Kidney epithelial cell (primary cell): ENCODE measurements at places on chromosomes 11 and 22.

DNA sequence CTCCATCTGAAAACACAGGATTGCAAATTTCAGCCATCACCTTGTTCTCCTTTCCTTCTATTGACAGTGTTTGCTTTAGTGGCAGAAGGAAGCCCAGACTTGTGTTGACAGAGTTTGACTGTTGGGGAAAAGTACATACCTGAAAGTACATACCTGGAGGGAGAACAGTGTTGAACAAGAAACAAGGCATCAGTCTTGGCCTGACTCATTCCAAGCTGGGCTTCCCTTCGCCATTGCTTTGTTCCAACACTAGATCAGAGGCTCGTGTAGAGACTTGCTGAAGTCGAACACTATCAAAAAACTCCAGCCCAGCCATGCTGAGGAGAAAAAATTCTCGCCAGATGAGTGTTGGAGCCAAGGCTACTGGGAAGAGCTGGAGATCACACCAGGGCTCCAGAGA, 133.4 kb downstream of the BBOX1 start:
- DNase-seq, result no peak

GRCh38 chr11:92272651-92273050, 48.0 kb downstream of the FAT3 start:
- no peak for DNase-seq

- no peak for DNase-seq
Observed at GRCh38 chr11:83401506-83402225, 115.5 kb upstream of the CCDC90B start.

GRCh38 chr11:118171269-118172062, 5.0 kb downstream of the SCN2B start:
- DNase-seq, result no peak

GRCh38 chr22:49083607-49084006, 744.1 kb downstream of the BRD1 start:
- DNase-seq, result no peak

DNA sequence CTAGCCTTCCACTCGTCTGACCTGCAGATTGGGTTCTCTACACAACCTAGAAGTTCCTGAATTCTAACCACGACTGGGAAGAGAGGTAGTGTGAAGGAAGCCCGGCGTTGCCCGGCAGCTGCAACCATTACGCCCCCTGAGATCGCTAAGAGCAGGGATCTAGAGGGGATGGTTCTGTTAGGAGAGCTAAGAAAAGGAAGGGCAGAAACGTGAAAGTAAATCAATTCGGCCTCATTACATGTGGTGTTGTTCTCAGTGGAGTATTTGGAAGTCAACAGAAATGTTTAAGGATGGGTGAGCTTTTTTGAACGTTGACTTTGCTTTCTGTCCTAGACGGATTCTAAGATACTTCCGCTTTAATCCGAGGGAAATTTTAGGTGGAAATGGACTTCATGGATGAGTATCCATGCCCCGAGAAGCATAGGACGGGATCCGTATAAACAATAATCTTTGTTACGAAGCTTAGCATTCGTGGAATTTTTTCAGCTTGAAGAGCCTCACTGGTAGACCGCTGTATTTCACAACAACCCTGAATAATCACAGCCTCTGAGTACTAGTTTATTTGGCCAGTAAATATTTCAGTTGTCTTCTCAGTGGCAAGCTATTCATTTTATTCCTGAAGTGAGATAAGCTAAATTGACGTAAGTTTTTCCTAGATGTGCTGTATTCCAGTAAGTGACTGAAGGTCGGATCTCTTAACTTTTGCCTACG, 629 bp downstream of the ATP5MG start:
- DNase-seq, result no peak

GRCh38 chr11:134519788-134520187, 107.7 kb upstream of the B3GAT1 start:
- no peak for DNase-seq

DNA sequence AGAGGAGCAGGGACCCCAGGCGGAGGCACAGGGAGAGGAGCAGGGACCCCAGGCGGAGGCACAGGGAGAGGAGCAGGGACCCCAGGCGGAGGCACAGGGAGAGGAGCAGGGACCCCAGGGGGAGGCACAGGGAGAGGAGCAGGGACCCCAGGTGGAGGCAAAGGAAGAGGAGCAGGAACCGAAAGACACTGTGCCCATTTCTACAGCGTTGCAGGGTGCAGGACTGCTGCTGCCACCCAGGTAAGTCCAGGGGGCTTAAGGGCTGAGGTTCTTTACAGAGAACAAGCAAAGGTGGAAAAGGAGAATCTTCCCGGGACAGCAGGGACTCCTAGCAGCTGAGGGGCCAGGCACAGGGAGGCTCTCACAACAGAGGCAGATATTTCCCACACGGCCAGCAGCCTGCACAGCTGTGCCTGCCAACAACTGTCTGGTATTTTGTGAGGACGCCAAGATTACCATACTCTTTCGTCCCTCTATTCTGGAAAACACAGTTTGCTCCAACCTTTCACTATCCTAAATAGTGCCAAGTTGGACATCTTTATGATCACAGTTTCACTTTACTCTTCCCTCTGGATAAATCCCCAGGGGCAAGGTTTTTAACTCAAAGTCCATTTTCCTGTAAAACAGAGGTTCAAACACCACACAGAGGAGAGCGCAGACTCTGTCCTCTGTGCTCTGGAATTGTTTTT, 39.4 kb downstream of the SHANK2 start:
- DNase-seq, result no peak

DNA sequence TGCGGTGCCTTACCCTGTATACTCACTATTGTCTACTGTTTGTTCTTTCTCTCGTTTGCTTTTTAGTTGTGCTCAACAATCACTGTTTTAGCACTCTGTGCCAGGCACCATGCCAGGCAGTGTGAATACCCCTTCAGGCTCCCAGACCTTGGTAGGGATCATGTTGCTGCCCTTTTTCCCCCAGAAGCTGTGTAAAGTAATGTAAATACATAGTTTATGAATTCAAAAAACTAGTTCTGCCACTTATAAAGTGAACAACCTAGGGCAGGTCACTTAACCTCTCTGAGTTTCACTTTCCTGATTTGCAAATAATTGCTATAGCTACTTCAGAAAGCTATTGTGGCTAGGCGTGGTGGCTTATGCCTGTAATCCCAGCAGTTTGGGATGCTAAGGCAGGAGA, 81.0 kb upstream of the CTSC start:
- DNase-seq, result no peak

GRCh38 chr11:15816260-15816871, 540.0 kb downstream of the SOX6 start:
- no peak for DNase-seq

GRCh38 chr11:5507933-5508305, 1.8 kb downstream of the UBQLN3 start:
- DNase-seq, result no peak

DNA sequence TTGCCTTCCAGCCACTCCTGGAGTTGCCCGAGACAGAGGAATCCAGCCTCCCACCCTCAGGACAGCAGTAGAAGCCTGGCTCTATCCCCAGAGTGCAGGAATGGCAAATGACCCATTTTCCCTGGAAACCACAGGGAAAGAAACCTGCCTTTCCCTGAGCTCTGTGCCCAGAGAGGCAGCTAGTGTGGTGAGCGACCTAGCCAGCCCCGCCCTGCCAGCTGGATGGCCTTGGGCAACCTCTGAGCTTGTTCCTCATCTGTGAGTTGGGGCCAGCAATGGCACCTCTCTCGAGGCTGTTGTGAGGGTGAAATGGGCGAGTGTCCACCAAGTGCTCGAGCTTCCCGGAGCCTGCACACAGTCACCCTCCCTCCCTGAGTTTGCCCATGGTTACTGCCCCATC, 3.7 kb downstream of the OMP start:
- DNase-seq, result no peak

- DNase-seq, result no peak
Observed at GRCh38 chr22:46491946-46492345, 45.5 kb downstream of the CELSR1 start.

DNA sequence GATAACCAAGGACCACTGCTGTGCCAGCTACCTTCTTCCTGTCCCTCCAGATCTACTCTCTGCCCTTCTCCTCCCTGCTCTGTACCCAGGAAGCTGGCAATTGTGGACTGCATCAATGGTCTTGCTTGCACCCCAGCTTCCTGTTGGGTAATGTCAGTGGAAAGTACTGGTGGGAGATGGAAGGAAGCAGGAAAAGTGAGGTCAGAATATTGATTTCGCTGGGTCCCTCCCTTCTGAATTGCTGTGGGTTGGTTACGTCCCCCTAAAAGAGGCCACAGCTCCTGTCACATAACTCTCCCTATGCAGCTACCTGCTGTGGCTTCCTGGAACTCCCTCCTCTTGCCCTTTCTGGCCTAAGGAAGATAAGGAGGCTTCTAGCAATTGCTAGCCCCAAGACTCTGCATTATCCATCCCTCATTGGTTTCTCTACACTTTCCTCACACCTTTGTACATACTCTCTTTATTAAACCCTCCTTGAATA, 81.2 kb downstream of the RASSF10 start:
- DNase-seq, result no peak

DNA sequence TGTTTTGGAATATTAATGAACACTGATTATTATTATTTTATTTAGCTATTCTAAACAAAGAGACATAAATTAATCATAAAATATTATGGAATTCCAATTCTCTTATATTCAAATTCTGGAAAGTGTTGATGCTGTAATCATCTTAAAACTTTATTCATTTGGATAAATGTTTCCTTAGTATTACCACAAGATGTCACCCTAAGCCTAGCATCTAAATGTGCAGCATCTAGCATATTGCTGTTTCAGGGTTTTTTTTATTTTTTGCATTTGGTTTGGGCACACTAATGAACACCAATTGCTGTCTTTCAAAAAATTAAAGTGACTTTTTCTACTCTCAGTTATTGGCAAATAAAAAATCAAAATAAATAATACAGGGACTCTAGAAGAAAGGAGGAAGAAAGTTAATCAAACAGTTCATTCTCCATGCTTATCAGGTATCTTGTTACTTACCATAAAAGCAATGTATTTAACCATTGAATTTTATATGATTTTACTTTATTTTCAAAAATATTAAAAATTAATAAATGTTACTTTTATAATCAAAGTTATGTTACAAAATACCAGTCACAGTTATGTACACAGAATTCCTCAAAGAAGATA, 31.8 kb downstream of the DLG2 start:
- no peak for DNase-seq

- DNase-seq, result no peak
Observed at GRCh38 chr22:24696551-24697001, 77.9 kb downstream of the PIWIL3 start.

- DNase-seq, result no peak
Observed at GRCh38 chr11:125935618-125936199, 10.1 kb upstream of the VSIG10L2 start.

GRCh38 chr11:95081412-95081811, 8.2 kb upstream of the ENDOD1 start:
- no peak for DNase-seq

GRCh38 chr22:27283240-27283639, 518.3 kb downstream of the MN1 start:
- no peak for DNase-seq

DNA sequence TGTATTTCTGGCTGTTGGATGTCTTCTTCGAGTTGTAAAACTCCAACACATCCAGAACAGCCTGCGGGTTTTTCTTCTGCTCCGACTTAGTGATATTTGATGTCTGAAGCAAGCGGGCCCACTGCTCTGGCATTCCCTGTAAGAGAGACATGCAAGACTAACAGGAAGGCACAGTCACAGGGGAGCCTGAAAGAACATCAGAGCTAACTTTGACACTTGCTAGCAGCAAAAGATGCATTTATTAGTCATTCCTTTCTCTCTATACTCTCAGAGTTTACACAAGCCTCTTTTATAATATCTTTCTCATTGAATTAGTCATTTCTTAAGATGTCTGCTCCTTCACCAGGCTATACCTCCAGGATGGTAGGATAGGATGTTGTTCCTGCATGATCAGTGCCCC, 77.8 kb upstream of the GDPD4 start:
- no peak for DNase-seq

GRCh38 chr11:11975201-11976092, 33.0 kb downstream of the DKK3 start:
- no peak for DNase-seq

GRCh38 chr11:20937826-20938225, 268.4 kb downstream of the NELL1 start:
- DNase-seq, result no peak

- DNase-seq, result no peak
Observed at GRCh38 chr22:45763236-45763624, 91.6 kb downstream of the ATXN10 start.

DNA sequence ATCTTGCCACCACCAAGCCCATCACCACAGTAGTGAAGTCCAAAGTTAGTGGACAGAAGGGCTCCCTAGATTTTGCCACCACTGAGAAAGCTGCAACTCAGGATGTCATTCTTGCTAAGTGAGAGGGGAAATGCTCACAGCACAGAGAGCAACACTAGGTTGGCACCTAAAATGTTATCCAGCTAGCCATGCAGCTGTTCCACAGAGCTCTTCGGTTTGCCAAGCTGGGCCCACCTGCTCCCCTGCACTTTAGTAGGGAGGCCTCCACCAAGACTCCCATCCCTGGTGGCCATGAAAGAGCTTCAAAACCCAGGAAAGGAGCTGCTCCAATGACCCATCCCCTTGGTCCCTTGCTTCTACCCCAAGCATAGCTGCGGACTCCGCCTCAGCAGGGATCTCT, 63.8 kb downstream of the TRIM29 start:
- no peak for DNase-seq

DNA sequence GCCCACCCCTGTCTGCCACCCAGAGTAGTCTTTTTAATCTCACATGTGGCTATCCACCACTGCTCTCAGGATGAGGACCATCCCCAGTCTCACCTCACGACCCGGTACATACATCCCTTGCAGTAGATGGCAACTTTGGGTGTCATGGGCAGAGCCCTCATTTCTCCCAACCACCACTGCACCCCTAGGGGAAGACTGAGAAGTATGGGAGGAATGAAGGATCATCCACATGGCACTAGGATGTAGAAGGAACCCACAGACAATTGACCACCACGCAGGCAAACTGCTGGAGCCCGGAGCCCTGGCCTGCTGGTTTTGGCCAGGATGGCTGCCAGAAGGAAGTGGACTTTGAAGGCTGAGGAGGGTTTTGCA, 1.9 kb upstream of the SCARF2 start:
- no peak for DNase-seq

DNA sequence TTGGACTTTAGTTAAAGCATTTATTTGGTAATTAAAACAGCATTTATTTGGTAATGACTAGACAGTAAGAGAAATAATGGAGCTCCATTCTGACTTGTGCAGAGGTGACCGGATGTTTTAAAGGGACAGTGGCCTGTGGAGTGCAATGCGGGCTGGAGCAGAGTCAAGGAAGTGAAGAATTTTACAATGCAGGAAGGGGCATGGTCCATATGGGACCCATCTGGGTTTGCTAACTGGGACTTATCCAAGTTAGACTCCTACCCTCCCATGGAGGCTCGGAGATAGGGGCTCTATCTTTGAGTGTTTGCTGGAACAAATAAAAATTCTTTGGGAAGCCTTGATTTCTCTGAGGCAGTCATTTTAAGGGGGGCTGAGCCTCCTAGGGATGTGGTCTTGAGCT, 59.9 kb upstream of the MYO18B start:
- DNase-seq, result no peak

- DNase-seq, result no peak
Observed at GRCh38 chr11:86064220-86064803, 4.6 kb downstream of the PICALM start.

DNA sequence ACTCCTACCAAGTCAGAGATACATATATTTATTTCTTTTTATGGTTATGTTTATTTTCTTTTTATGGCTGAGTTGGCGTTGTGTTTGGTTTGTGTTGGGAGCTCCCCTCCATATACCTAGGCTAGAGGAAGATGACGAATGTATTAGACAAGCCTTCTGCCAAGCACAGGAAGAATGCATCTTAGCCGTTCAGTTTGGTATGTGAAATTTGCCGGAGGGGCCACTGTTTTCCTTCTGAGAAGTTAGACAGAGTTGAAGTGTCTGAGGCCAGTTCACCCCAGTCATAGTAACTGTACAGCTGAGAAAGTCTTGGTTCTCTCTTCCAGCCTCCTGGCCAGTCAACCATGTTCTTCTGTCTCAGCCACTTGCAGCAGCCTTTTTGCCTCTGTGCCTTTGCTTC, 29.8 kb downstream of the TEAD1 start:
- DNase-seq, result no peak
